Activated CD4-positive, alpha-beta T cell treated with anti-CD3 and anti-CD28 coated beads for 36 hours (primary cell): ENCODE measurements at places on chromosomes 2 and 18.

GRCh38 chr2:88811233-88811632 is 119.8 kb downstream of the RPIA start:
- DNase-seq = no peak

DNA sequence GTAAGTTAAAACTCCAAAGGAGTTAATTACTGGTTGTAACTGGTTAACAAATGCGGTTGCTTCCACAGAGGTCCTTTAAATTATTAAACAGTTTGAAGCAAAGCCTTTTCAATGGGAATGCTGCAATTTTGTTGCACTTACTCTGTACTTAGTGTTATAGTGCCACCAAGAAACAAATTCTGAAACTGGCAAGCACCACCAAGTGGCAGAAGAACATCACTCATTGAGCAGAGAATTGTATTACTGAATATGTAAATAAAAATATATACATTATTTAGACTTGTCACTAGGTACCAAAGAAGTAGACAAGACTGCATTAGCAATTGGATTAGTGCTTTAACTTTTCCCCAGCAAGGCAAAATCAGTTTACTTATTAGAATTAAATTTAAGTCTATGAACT is 2.6 kb upstream of the TMEFF2 start:
- DNase-seq = no peak

- DNase-seq = peak; percentile 56
Observed at GRCh38 chr18:51195451-51196117, 1.9 kb downstream of the MEX3C start.

GRCh38 chr2:109711230-109712122 is 82.6 kb upstream of the RGPD5 start:
- no peak for DNase-seq

- peak; percentile 18 for DNase-seq
Observed at GRCh38 chr2:207328944-207329386, 163.2 kb upstream of the KLF7 start.

GRCh38 chr18:46678785-46679399 is 21.9 kb upstream of the LOXHD1 start:
- DNase-seq = no peak

DNA sequence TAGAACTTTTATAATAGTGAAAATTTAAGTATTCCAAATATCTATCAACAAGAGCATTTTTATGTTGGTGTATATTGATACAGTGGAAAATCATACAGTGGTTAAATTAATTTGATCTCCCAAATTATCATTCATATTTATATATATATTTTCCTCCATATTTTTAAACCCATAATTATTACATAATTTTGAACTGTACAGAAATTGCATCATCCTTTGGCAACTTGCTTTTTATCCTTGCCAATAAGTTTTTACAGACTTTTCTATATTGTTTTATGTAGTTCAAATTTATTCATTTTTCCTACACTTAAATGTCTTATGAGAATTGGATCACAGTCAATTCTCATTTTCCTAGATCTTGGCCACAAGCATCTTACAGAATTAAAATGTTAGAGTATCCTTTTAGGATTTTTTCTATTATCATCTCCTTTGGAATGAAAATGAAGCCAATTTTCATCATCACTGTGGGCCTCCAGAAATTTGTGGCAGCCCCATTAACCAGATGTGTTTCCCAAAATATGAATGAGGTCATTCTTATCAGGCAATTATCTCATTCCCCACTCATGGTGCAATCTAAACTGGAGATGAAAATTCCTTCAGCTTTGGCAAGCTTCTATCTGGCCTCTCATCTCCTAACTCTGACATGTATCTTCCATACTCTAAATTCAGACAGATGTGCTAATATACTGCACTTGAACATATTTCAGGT is 94.2 kb upstream of the DLGAP1 start:
- no peak for DNase-seq
